ENCODE measurements at places on chromosomes 4 and X.

DNA sequence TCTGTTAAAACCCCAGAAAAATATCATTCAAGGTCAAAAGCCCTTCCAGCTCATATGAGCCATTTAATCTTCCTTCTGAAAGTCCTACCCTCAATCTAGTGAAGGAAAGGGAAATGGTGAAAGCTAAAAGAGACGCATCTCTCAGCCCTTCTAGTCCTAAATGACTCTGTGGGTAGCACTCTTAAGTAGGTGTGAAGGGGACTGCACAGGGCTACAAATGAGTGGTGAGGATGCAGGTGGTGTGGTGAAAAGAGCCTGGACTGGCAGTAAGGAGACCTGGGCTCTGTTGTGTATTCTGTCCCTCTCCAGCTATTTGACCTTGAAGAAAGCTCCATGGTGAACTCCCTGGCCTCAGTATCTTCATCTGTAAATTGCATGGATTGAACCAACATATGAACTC, 671.8 kb upstream of the DIPK2B start:
- no peak for DNase-seq

- DNase-seq: no peak
Observed at GRCh38 chr4:23122666-23123400, 430.1 kb downstream of the GBA3 start.

DNA sequence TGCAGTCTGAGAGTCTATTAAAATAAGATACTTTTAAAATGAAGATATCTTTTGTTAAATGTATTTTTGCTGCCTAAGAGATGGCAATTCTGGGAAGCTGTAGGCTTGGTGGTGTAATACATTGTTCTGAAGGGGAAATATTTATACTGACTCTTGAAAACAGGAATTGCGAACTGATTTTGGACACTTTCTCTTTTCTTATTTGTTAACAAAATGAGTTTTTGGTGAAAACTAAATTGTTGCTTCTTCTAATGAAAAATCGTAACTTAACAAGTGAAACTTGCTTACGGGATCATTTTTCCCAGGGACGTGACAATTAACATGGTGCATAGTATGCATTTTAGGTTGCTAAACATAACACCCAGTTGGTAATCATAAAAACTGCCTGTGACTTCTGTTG, 71.0 kb downstream of the RAPGEF2 start:
- no peak for DNase-seq

GRCh38 chr4:45353161-45353560, 626.8 kb upstream of the GNPDA2 start:
- no peak for DNase-seq

DNA sequence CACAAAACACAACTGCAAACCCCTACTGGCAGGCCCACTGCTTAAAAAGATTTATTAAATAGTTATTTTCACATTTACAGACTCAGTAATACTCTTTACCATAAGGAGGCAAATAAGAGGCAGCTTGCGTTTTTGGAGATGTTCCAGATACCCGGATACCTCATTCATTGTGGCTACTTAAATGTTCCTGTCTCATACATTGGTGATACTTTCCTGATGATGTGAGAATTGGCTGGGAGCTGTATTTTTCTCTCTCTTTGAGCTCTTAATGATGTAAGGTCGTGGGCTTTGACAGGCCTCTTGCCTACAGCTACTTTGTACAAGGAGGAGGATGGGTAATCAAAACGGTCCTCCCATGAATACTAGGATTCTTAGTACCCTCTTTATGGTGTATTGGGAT, 101.5 kb downstream of the AKAP4 start:
- DNase-seq: no peak

DNA sequence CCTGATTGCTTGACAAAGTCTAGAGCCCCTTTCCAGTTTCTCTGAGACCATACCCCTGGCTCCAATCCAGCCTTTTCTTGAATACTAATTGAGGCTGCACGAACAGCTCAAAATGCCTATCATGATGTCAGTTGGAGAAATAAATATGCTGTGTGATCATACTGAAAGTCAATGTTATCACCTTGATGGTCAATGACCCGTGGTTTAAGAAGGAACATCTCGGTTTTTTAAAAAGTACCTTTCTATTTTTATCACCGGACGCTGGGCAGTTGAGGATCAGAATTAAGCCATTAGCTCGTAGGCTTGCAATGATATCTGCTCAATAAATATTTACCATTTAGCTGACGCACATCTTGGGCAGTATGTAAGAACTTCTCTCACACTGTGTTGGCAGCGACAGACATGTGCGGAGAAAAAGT, 852 bp upstream of the WDR44 start:
- peak; percentile 2 for DNase-seq

DNA sequence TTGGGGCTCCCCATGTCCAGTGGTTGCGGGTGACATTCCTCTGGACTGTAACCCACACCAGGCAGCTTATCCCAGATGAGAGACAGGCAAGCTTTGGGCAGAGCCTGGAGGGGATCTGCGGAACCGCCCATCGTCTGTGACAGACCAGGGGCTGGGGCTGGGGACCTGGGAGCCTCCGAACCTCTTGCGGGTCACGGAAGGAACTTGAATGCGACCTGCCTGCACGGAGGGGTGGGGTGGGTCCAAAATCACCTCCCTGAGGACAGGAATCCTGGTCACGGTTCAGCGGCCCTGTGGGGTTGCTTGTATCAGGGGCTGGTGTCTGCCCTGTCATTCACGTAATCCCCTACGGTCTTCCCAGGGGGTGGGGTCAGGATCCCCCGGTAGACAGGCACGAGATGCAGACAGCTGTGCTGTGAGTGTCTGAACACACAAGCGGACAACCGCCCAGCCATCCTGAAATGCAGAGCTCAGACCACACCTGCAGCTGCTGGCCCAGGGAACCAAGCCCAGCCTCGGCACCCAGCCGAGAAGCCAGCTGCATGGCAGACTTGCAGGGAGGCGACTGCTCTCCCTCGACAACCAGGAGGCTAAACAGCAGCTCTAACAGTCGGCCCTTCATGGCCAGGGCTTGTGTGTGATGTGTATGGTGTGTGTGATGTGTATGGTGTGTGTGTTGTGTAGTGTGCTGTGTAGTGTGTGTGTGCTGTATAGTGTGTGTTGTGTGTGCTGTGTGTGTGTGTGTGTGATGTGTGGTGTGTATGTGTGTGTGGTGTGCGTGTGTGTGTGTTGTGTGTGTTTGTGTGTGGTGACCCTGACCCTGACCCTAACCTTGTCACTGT, 105.9 kb upstream of the ADRA2C start:
- DNase-seq: peak; percentile 27

GRCh38 chr4:116636917-116637316, 448.5 kb downstream of the TRAM1L1 start:
- DNase-seq: no peak

- no peak for DNase-seq
Observed at GRCh38 chrX:133543654-133544053, 128.4 kb upstream of the GPC4 start.

- no peak for DNase-seq
Observed at GRCh38 chrX:152638443-152638904, 779 bp downstream of the GABRQ start.

GRCh38 chr4:25441519-25442117, 64.6 kb downstream of the ANAPC4 start:
- peak; percentile 76 for DNase-seq

DNA sequence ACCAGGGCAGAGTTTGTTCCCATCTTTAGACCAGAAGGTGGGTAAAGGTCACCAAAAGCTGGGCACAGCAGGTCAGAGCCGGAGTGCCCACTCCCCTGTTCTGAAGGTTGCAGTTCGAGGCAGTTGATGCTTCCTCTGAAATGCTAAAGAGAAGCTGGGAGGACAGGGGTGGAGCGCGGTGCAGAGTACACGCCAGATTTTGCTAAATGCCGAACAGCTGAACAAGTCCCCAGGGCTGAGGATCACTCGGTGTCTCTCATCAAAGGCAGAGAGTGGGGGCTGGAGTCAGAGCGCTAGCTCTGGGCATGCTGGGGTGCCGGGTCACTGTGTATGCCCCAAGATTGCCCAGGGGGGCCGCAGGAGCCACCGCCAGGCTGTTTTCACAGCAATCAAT, 197.0 kb downstream of the BCOR start:
- no peak for DNase-seq

- no peak for DNase-seq
Observed at GRCh38 chrX:10165580-10166247, 8.9 kb downstream of the CLCN4 start.

- no peak for DNase-seq
Observed at GRCh38 chr4:98515470-98515809, 143.0 kb downstream of the TSPAN5 start.

DNA sequence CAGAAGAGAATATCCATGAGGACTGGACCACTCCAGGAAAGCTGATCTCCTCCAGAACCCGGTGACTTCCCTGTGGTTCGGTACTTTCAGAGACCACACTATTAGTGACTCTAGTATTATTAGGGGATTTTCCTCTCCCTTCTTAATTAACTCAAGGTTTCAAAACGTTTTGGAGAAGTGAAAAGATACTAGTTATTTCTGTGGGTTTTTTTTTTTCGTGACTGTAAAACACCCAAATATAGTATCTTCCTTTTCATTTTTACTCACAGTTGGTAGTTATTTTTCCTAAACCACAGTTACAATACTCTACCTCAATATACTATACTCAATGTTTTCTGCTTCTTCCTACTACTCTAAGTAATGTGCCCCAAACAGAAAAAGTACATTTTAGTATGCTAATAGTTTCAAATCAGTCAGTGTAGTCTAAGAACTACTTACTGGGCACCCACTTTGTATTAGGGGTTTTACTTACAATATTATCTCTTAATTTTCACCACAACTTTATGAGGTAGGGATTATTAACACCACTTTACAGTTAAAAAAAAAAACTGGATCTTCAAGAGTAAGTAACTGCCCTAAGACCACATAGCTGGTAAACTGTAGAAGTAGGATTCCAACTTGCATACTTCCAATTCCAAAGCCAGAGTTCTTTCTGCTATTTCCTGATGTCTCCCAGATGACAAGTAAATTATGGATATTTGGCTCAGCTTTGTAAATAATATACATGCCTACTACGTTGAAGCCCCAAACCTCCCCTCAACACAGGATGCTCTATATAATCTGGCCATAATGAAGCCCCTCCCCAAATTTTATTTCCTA, 45.0 kb downstream of the SLC9A7 start:
- DNase-seq: no peak

GRCh38 chr4:102218656-102219055, 126.6 kb downstream of the SLC39A8 start:
- no peak for DNase-seq

- DNase-seq: no peak
Observed at GRCh38 chr4:186201535-186202230, 10.3 kb downstream of the CYP4V2 start.

DNA sequence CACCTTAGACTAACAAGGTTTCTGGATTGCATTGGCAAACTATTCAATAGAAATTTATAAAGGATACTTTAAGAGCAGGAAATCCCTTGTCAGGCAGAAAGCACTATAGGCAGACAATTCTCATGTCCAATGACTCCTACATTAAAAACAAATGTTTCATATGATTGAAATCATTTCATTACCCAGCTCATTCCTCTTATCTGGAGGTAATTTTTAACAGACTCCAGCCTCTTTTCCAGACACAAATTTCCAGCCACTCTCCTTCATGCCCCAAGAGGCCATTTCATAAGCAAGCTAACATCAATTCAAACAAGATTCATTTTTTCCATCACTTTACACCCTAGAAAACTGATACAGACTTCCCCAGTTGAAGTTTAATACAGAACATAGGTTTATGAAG, 495.1 kb upstream of the FRG1 start:
- DNase-seq: no peak

DNA sequence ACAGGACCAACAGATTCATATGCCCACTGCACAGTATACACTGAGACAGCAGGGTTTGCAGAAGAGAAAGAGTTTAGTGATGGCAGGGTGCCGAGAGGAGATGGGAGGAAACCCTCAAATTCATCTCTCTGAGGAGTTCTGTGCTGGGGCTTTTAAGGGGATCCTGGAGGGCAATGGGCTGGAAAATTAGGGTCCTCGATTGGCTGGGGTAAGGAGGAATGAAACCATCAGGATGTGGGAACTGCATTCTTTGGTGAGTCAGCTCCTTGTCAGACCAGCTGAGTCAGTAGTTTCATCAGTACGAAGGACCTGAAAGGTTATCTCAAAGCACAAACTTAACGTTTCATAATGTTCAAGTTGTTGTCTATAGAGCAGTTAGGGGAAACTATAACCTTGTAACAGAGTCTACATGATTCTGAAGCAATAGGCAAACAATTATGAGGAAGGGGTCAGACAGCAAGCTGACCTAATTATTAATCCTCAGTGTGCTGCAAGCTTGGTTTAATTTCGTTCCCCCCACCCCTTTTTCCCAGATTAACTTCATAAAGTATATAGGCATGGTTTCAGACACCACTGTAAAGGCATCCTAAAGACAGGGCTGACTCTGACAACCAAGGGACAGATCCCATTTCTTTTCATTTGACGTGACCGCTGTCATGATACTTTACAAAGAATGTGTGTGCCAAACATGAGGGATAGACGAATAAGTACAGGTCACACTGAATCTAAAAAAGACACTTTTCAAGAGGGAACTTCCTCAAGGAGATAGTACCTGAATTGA, 1.5 kb upstream of the MSMO1 start:
- DNase-seq: no peak

GRCh38 chr4:123562994-123563750, 166.6 kb downstream of the SPRY1 start:
- DNase-seq: no peak

- DNase-seq: no peak
Observed at GRCh38 chr4:22510750-22511149, 5.1 kb downstream of the ADGRA3 start.

- DNase-seq: no peak
Observed at GRCh38 chrX:145654486-145654885, 163.1 kb upstream of the SLITRK2 start.

DNA sequence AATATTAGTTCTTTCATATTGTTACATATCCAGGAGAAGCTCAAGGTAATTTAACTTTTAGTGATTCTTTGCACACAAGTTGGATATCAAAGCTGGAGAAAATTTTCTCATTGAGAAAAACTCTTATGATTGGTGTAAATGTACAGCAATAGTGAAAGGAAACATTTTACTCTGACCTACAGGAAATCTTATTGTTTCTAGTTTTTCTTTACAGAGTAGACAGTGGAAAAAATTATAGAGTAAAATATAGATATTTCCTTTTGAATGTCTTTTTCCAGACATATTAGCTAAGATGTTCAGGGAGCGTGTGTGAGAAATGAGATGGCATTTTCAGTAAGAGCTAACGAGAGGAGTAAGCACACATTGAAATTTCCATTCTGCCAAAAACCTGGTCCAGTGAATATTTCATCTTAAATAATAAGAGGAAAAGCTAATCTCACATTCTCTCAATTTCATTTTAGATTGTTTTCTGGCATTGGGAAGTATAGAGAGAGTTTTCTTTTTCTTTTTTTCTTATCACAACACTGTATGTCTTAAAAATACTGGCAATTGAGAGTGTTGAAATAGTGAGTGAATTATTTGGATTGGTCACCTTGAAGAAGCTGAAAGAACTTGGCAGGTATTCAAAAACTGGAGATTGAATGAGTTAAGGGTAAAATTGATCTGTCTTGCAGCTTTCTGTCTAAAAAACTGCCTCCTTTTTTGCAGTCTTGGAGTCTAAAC, 15.6 kb upstream of the ATP8A1 start:
- DNase-seq: no peak

- DNase-seq: no peak
Observed at GRCh38 chrX:68114573-68115129, 318.6 kb downstream of the OPHN1 start.

- no peak for DNase-seq
Observed at GRCh38 chrX:112341598-112341997, 259.0 kb upstream of the TRPC5 start.

GRCh38 chr4:105550641-105551040, 1.8 kb upstream of the ARHGEF38 start:
- no peak for DNase-seq

GRCh38 chr4:172270397-172270796, 457.2 kb downstream of the GALNTL6 start:
- no peak for DNase-seq

Data from NCI-H2029 treated with DMSO at 0.1 percent for 48 hours (cell line).